Hematopoietic multipotent progenitor cell treated with erythropoietin and hydrocortisone succinate and interleukin-3 and kit ligand, for 6 days (in vitro differentiated cells): ENCODE measurements at places on chromosomes 1 and 21.

- DNase-seq: no peak
These were observed 108.2 kb downstream of the MRPS6 start for GRCh38 chr21:34181431-34182039.

GRCh38 chr1:181482521-181483284 is 614 bp upstream of the CACNA1E start:
- DNase-seq: no peak

- no peak for DNase-seq
These were observed 34.1 kb upstream of the ARHGEF16 start for GRCh38 chr1:3420218-3420951.

DNA sequence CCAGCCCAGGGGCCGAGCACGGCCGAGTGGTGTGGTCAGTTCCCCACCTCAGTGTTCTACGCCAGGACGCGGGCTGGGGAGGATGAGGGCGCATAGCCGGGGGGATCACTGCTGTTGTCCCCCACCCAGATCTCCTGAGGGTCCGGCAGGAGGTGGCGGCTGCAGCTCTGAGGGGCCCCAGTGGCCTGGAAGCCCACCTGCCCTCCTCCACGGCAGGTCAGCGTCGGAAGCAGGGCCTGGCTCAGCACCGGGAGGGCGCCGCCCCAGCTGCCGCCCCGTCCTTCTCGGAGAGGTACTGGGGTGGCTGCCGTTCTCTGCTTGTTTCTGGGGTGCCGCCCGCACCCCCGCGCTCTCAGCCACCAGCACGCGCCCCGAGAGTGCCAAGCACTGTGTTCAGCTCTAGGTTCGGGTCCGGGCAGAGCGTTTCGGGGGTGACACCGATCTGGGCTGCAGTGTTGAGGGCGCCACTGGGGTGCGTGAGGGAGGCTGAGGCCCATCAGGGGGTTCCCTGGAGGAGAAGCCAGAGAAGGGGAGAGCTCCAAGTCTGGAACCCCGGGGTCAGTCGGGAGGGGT is 17.4 kb downstream of the SAMD11 start:
- DNase-seq: no peak

DNA sequence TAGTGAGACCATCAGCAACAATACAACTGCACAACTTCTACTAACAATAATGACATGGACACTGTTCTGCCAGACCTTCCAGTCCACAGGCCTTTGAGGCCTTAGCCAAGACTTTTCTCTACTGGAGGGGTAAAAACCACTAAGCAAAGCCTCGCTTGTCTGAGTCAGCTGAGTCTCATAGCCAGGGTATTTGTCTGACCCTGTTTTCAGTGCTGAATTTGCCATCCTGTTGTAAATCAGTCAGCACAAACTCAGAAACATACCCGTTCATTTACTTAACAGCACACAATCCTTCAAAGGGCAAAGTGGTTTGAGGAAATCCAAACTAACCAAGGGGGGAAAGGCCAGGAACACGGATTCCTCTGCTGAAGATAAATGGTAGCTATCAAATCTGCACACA is 537.8 kb downstream of the SMYD3 start:
- DNase-seq: no peak

GRCh38 chr1:239909898-239910297 is 181.8 kb upstream of the FMN2 start:
- DNase-seq: peak; percentile 67

DNA sequence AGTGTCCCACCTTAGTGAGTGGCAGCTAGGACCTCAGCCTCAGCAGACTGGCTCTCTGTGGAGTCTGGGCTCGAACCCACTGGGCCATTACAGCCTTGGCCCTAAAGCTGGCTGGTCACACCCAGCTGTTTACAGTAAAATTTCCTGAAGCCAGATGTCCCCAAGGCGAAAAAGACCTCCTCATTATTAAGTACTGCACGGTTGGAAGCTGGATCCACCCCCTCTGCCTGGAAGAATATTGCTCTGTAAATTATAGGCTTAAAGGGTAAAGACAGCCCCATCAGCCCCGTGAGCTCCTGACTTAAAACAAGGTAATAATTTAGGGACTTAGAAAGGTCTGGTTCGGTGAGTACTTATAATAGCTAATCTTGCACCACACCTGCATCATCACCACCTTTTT is 30.3 kb upstream of the TMEM51 start:
- no peak for DNase-seq

DNA sequence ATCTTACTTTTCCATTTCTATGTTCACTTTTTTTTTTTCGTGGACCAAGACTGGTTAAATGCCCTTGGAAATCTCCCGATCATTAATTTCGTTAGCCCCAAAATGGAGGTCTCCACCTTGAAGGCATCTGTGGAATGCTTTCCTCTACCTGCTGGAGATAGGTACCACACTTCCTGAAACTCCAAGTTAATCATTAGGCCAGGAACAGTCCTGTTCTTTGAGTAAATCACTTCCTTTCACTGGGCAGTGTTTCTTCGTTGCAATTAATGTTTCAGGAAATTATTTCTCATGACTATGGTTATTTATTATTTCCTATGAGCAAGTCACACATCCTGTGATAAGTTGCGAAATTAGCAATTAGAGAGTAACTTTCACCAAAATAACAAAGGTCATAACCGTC is 225.2 kb upstream of the LYPLAL1 start:
- no peak for DNase-seq

- DNase-seq: no peak
These were observed 451.9 kb upstream of the VAMP3 start for GRCh38 chr1:7319196-7319595.

DNA sequence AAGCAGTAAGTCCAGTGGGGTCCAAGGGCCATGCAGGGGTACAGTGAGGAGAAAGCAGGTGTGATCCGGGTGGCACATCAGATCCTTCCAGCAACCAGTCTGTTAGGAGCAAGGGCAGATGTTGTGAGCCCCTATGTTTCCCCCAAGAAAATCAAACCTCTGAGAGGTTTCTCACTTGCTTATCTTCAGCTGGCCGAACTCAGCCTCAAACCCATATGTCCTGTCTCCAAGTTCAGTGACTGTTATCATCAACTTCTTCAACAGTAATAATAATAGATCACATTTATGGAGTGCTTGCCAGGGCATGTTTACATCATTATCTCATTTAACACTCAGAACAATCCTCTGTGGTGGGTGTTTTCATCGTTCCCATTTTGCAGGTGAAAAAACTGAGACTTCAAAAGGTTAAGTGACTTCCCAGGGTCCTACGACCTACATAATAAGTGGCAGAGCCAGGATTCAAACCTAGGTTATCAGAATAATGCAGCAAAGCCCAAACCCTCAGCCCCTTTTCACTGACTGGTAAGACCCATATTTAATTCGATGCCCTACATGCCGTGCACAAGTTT is 3.3 kb downstream of the CAPN2 start:
- peak; percentile 52 for DNase-seq

GRCh38 chr1:37033355-37034101 is 787 bp downstream of the GRIK3 start:
- DNase-seq: no peak

DNA sequence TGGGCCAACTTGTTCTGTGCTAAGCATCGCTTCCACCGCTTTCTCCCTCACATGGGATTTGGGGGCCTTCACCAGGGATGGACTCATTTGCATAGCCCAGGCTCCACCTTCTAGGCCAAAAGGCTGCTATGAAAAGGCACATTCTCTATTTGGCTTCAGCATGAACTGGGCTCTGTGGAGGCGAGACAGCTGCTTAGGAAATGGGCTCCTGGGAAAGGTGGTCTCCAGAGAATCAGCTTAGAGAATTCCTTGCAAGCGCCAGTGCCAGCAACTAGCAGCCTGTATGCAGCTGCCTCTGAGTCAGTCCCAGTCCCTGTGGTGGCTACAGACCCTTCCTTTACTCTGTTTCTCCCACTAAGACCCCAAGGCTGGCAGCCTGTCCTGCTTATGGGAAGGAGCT is 214.5 kb downstream of the HIVEP3 start:
- no peak for DNase-seq

DNA sequence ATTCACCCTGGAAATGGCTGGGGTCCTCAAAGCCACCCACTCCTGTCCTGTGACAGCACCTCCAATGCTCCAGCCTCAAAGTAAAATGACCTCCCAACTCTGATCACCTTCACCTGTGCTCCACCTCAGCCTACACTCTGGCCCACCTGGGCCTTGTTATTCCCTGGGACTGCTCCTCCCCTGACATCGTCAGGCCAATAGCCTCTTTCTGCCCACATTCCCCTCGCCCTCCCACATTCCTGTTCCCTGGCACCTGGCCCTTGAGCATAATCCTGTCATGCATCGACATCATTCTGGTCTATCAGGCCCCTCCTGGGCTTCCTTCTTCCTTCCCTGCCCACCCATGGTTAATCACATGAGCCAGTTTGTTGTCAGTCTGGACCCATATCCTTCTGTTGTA is 13.2 kb upstream of the BCAR3 start:
- DNase-seq: no peak

DNA sequence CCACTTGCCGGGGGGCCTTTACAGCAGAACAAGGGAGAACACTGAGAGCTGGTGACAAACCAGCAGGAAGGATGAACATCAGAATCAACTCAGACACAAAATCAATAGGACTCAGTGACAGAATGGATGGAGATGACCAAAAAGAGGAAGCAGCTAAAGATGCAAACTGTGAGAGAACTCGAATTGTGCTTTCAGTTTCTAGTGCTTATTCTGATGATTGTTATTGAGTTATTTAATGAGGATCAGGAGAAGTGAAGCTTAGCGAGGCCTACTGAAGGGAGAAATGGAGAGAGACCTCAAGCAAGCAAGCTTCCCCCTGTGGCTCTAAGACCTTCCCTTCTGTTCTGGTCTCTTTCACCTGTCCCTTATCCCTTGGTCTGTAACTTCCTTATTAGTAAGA is 30.3 kb upstream of the TMEM125 start:
- DNase-seq: peak; percentile 29

GRCh38 chr1:243230914-243231313 is 24.2 kb downstream of the CEP170 start:
- DNase-seq: peak; percentile 80

DNA sequence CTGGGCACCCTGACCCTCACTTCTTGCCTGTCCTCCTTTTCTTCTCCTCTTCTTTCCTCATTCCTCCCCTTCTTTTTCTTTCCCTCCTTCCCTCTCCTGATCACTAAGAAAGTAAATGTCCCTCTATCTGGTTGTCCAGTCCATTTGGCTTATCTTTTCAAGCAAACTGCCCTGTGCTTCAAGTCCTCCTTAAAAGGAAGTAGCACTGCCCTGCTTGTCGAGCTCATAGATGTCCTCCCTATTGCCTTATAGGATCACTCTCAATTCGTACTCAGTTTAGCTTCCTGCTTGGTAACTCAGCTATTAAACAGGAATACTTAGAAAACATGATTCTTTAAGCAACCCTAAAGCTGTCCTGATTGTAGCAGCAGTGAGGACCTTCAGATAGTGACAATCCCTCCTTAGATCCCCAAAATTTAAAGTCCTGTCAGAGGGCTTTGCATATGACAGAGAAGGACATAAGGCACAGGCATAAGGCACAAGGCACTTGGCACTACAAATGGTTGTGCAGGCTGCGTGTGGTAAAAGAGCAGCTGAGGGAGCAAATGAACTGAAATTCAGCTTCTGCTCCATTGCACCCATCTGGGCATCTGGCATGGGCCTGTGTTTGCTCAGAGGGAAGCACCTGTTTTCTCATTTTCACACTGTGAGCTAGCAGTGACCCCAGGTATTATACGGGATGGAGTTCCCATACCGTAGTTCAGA is 26.1 kb upstream of the SLAMF6 start:
- DNase-seq: no peak

DNA sequence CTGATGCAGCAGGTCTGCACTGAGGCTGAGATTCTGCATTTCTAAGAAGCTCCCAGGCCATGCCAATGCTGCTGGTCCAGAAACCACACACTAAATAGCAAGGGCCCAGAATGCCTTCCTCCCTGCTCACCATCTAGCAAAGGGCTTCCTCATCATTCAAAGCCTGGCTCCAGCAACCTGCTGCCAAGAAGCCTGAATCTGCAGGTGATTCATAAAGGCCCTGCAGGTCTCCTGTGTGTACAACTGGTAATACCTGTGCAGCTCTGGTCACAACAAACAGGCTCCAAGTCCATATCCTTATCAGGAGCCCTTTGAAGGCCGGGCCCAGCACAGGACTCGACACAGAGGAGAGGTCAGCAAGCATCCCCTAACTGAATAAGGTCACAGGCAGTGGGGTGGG is 26.7 kb downstream of the GLIS1 start:
- DNase-seq: no peak

- DNase-seq: no peak
These were observed 377.8 kb downstream of the USH2A start for GRCh38 chr1:216045400-216045799.

- no peak for DNase-seq
These were observed 66.4 kb upstream of the NEK2 start for GRCh38 chr1:211741788-211742187.

DNA sequence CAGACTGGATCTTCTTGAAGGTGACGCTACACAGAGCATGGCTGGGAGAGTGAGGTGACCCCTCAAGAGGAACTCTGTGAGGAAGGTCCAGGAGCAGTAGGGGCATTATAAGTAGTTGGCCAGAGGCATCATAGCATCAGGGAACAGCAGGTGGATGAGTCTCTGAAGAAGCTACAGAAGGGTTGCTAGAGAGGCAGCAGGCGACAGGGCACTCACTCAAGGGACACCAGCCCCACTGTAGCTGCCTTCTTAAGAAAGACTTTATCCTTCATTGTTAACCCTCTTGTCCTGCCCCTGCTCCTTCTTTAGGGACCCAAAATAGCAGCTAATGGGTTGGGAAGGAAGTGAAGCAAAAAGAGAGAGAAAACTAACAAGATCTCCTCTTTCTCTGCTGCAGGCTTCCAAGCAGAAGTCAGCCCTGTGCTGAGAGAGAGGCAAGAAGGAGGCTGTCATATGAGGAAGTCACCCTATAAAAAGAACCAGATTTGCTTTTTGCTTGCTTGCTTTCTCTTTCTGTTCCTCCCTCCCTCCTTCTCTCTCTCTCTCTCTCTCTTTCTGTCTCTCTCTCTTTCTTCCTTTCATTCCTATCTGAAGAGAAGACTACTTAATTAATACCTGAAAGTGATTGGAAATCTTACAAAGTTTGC is 7.7 kb upstream of the CD5L start:
- DNase-seq: peak; percentile 29

- no peak for DNase-seq
These were observed 18.3 kb downstream of the IL6R start for GRCh38 chr1:154423304-154423987.
